Activated CD8-positive, alpha-beta memory T cell treated with anti-CD3 and anti-CD28 coated beads for 4 hours (primary cell): ENCODE measurements at places on chromosomes 2 and 18.

DNA sequence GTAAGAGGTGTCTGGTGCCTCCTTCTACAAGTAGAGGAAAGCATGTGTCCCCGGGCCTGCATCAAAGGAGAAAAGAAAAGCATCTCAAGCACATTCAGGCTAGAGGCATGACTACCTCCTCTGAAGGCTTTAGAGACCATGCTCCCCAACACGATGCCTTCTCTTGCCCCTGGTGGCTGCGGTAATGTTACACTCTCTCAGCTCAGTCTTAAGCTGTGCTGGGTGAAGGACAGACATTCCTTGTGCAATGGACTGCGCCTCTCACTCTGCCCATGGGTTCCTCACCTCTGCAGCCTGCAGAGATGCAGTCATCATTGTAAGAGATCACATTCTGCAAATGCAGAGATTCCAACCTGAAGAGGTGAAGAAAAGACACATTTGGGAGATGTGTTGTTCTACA, 148.2 kb upstream of the HNRNPA3 start:
- DNase-seq: no peak

- no peak for DNase-seq
These were observed 153.5 kb downstream of the SLC39A10 start for GRCh38 chr2:195810340-195811098.

- no peak for DNase-seq
These were observed 116.0 kb downstream of the ZEB2 start for GRCh38 chr2:144403933-144404332.

DNA sequence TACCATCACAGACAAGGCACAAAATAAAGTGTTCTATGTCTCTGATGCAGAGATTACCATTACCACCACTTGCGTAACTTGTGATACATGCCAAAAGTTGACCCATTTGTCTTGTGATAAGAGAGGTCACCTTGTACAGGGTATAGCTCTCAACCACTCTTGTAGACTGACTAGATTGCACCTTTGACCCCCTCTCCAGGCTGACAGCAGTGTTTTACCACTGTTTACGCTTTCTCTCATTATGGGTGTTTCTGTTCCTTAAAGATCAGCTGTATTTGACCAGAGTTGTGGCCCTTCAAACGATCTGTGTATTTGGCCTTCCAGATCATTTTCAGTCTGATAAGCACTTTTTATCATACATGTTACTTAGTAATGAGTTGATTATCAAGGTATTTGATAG, 215.7 kb upstream of the HNMT start:
- no peak for DNase-seq

DNA sequence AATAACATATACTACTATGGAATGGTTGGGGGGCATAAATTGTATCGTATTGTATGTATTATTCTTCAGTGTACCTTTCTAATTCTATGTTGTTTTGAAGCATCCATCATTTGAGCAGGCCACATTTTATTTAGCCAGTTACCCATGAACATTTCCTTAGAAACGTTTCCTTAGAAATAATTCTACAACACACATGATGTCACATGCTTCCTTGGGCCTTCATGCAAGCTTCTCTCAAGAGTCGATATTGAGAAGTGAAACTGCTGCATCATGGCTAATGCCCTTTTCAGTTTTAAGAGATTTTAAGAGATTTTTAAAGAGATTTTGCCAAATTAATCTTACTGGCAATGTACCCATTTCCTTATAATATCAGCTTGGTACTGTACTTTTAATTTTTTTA, 63.9 kb downstream of the ALPK2 start:
- no peak for DNase-seq

GRCh38 chr2:9757501-9758264, 85.6 kb upstream of the TAF1B start:
- DNase-seq: no peak

GRCh38 chr2:160294889-160295288, 94.8 kb upstream of the ITGB6 start:
- DNase-seq: no peak

DNA sequence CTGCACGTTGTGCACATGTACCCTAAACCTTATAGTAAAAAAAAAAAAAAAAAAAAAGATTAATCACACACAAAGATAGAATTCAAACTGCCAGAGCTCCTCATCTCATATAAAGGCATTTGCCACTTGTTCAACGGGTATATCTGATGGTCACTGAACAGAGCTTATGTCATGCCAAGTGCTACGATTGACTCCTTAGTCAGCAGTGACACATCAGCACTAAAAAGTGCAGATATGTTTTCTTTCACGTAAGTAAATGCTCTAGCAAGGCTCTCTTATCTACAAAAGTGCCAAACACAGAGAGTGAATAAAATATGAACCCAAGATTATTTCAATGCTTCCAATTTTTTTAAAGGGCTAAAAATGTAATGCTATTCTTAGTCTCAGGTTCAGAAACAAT, 1.1 kb downstream of the LMAN1 start:
- DNase-seq: no peak

DNA sequence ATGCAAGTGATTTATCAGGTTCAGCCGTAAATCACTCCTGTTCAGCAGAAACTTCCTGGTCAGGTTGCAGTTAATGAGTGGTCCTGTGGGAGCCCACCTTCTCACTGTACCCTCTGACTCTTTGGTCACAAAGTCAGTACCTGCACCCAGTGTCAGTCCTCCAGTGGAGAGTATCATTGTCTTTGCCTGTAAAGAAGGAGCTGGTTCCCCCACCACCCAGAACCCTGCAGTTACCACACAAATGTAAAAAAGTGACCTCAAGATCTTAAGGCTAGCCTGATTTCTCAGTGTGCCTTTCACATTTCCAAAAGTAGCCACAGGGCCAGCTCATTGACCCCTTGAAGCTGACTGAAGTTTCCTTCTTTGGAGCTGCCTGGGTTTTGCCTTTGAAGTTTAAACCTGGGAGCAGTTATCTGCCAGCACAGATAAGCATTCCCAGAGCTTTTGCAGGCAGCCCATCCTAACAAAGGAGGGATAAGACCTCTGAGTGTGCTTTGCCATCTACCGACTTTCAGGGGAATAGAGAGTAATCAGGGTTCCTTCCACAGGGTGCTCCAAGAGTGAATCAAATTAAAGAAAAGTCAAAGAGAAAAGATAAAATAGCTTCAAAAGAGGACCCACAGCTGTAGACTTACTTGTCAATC, 725.2 kb downstream of the CPS1 start:
- DNase-seq: no peak

DNA sequence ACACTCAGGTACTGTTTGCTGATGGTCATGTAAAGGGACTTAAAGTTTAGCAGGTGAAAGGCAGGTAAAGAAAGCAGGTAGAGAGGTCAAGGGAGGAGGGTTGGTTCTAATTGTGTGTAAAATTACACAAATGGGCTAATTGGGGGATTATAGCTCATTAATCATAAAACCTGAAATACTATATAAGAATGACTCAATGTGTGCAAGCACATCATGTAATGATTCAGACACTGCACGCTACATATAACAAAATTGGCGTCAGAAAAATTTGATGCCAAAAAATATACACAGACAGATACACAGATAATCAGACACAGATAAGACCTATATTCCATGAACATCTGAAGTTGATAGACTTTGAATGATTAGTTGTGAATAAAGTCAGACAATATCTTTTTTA, 120.7 kb upstream of the LMAN1 start:
- DNase-seq: no peak

DNA sequence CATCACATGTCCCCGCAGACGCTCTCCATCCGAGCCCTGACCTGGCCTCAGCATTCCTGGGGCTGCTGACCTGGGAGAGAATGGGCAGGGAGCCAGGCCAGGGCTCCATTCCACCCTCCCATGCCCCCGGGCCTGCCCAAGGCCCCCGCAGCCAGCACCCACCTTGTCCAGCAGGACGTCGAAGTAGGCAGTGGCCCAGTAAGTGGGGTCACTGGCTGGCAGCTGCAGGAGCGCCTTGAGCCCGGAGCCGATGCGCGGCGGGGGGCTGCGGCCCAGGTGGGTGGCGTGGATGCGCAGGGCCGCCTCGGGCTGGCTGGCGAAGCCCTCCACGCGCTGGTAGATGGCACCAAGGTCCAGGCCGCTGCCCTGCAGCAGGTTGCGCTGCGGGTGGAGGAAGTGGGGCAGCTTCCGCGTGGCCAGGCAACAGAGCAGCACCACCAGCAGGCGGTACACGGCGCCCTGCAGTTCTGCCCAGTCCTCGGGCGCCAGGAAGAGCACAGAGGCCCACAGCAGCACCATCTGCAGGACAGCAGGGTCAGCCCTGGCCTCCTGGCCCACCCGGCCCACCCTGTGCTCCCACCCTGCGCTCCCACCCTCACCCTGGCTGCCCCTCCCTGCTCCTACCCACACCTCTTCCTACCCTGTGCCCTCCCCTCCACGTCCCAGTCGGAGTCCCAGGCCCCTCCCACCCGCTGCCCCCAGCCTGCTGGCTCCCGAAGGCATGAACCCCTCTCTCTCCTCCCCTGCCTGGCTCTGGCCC, 7.6 kb downstream of the MAB21L4 start:
- no peak for DNase-seq

GRCh38 chr18:41809652-41810051, 145.4 kb upstream of the PIK3C3 start:
- no peak for DNase-seq

- DNase-seq: no peak
These were observed 18.9 kb downstream of the SALL3 start for GRCh38 chr18:78998371-78999071.

GRCh38 chr2:148936857-148937450, 61.9 kb downstream of the KIF5C start:
- no peak for DNase-seq

GRCh38 chr18:63828656-63829055, 53.4 kb downstream of the SERPINB7 start:
- no peak for DNase-seq

DNA sequence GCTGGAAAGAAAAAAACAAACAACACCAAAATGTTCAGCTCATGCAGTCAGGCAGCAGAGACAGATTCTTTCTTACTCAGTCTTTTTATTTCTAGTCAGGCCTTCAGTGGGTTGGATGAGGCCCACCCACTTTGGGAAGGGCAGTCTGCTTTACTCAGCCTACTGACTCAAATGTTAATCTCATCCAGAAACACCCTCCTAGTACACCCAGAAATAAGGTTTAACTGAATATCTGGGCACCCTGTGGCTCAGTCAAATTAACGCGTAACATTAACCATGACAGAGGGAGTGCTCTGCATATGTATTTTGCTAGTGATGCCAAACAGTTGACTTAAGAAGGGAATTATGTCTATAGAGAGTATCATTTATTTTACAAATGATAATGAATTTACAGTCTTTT, 401.6 kb downstream of the PARD3B start:
- DNase-seq: no peak

GRCh38 chr2:154194909-154195643, 323.4 kb downstream of the GALNT13 start:
- DNase-seq: no peak

DNA sequence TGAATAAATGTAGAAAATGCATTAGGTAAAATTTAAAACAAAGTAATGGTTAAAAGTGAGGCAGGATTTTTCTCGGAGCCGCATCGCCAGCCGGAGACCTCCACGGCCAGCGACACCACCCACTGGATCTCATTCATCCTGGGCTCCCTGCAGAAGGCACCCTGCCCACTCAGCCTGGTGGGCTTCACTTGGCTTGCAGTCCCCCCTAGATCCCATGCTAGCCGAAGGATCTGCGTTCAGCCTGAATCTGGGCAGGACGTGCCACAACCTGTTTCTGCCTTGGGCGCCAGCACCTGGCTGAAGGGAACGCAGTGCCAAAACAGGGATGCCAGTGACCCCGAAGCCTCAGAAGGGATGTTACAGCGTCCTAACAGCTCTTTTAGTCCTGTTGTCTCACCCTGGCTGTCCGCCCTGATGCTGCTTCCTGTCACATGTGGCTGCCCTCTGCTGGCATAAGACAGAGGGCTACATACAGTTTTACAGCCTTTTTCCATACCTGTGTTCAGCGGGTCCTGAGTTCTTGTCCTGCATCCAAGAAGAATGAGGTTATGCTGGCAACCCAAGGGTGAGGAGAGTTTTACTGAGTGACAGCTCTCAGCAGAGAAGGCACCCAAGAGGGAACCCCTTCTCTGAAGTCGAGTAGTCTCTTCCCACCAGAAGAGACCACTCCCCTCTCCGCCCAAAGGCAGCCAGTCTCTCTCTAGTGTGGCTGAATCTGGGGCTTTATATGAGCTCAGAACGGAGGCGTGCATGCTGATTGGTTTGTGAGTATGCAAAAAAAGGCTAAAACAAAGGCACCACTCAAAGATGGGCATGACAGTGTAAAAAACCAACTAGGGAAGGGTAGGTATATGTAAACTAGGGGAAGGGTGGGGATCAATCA, 173.1 kb upstream of the GYPC start:
- DNase-seq: no peak

- no peak for DNase-seq
These were observed 24.4 kb upstream of the EMILIN2 start for GRCh38 chr18:2822213-2822921.
